ENCODE measurements at places on chromosomes 13 and 19.

DNA sequence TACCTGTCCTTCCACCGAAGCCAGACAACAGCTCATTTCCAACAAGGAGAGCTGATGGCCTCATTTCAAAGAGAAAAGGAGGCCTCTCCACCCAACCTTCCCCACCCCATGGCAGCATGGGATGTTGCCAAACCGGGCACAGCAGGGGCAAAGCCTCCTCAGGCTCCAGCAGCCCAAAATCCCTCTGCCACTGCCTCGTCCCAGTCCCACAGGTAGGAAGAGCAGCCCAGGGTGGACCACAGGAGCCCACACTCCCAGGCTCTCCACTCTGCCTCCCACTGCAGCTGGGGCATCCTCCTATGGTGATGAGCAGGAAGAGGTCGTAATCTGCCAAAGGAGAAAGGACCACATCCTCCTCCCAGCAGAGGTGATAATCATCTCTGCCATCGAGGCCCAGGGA, 50.9 kb downstream of the PEPD start:
- no peak for DNase-seq

DNA sequence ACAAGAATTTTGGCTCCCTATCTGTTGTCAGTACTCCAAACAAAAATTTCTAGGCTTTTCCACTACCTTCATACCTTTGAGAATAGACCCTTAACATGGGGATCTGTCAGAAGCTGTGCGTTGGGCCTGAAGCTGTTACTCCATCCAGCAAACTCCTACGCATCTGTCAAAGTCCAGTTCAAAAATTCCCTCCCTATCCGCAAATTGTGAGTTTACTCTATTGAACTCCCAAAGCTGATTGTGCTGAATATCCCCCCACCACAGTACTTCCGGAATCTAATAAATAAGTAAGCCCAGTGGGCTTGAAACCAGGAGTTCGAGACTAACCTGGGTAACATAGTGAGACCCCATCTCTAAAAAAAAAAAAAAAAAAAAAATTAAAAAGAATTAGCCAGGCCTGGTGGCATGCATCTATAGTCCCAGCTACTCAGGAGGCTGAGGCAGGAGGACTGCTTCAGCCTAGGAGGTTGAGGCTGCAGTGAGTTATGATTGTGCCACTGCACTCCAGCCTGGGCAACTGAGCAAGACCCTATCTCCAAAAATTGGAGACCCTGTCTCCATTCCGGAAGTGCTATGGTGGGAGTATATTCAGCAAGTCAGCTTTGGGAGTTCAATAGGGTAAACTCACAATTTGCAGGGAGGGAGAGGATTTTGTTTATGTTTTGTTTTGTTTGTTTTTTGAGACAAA, 930 bp upstream of the FBN3 start:
- DNase-seq = no peak

DNA sequence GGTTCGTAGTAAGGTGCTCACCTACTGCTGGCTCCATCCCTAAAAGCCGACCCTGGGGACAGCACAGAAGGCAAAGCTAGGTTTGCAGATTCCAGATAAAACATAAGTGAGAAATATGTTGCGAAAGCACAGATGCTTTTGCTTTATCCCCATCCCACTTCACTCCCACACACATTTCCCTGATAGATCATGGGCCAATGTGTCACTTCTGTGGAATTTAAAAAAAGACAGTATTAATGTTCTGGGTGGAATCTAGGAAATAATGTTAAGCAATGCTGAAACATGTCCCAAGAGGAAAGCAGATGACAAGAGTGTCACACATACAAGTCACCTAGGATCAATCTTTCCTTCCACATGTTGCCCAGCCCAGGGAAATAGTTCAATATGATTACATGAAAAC, 661.0 kb upstream of the MIR17HG start:
- DNase-seq = peak; percentile 83

DNA sequence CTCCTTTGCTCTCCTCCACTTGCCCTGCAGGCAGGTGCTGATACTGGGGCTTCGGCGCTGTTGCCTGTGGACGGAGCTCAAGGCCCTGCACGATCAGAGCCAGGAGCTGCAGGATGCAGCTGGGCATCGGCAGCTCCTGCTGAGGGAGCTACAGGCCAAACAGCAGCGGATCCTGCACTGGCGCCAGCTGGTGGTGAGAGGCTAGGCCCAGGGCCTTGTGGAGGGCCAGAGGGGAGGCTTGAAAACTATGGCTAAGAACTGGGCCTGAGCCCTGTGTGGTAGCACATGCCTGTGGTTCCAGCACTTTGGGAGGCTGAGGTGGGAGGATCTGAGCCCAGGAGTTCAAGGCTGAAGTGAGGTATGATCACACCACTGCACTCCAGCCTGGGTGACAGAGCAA, 6.3 kb downstream of the HAUS5 start:
- DNase-seq = no peak

- no peak for DNase-seq
These were observed 54.1 kb upstream of the MLNR start for GRCh38 chr13:49165798-49166752.

- DNase-seq = no peak
These were observed 1.2 kb downstream of the SEMA6B start for GRCh38 chr19:4557971-4558941.

DNA sequence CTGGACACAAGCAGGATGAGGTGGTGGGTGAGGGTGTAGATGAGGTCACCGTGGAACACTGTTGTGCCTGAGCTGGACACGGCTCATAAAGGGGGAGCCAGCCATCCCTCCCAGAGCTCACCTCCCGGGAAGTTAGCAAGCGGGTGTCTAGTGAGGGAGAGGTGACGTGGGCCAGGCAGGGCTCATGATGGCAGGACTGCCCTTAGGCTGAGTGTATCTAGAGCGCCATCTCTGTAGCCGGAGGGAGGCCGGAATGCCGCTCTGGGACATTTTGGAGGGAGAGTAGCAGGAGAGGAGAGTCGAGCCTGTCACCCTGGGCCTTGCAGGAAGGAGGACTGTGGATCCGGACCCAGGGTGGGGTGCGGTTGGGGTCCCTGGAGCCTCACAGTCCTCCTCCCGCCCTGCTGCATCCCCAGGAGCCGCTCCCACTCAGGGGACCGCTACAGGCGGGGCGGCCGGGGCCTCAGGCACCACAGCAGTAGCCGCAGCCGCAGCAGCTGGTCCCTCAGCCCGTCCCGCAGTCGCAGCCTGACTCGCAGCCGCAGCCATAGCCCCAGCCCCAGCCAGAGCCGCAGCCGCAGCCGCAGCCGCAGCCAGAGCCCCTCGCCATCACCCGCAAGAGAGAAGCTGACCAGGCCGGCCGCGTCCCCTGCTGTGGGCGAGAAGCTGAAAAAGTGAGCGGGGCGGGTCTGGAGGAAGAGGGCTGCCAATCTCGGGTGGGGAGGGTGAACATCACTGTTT, 9.2 kb downstream of the ZNF296 start:
- DNase-seq = no peak
